ENCODE measurements at places on chromosomes 13 and 19. TPM values are rescaled to one million over a fixed set of nuclear protein-coding genes. Genes with fewer than 3 reads are reported as not detected.

DNA sequence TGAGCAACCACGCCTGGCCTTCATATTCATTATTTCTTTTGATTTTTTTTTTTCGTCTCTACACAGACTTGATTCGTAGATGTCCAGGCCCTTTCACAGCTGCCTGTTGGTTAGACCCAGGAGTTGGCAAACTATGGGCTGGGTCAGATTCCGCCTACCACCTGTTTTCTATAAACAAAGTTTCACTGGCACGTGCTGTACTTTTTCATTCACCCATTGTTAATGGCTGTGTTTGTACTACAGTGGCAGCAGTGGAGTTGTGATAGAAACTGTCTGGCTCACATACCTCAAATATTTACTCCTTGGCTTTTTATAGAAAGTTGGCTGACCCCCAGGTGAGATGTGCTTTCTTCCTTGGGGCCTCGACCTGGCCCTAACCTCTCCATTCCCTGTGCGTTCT lies 72.9 kb upstream of the TEX29 start:
- peak; percentile 70 for ATAC-seq

DNA sequence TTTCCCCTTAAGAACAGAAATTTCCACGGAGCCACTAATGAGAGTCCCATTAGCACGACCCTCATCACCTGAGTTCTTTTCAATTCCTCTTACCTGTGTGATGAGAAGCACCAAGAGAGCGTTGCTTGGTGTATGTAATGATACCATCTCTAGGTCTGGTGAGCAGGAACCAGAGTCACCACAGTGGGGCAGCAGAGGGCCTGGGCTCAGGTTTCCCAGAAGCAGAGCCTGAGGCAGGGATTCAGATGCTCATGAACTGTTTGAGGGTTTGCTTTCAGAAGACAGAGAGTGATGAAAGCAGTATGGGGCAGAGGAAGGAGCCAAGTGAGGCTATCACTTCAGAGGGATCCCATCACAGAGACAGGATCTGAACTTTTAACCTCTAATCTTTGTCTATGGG lies 3.1 kb upstream of the PTPRH start:
- ATAC-seq, result no peak

- peak; percentile 70 for ATAC-seq
Observed at GRCh38 chr19:48249502-48250014, 6.2 kb downstream of the CARD8 start.

DNA sequence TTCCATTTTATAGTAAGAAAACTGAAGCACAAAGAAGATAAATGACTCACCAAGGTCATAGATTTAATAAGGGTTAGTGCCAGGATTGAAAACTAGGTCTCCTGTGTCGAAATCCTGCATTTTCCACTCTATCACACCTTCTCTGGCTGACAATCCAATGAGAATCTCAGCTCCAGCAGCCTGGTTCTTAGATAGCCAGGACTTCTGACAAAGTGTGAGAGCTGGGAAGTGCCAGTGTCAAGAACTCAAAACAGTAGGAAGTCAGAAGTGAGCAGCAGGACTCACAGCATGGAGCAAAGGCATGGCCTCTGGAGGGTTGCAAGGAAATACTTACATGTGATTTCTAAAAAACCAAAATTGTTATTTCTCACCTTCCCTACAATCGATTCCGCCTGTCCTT lies 24.3 kb downstream of the KCTD12 start:
- no peak for ATAC-seq

The CIC gene
- total RNA-seq, result 52.8 TPM

DNA sequence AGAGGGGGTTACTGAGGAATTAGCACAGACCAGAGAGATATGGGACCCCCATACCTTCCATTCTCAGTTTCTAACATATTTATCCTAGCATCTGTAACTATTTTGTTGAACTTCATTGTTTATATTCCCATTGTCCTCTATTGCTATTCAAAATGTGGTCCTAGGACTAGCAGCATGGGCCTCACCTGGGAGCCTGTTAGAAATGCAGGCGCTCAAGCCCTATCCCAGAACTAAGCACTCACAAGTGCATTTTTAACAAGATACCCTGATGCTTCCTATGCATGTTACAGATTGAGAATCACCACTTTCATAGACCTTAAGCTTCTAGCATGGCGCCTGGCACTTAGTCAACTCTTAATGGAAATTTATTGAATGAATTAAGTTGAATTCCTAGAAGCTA lies 58.3 kb upstream of the TDRD3 start:
- ATAC-seq, result no peak

GRCh38 chr19:11187441-11187840 lies 9.9 kb downstream of the KANK2 start:
- ATAC-seq, result no peak

All from gastroesophageal sphincter (tissue), 4 donors.